ENCODE measurements at places on chromosomes 4 and X.

DNA sequence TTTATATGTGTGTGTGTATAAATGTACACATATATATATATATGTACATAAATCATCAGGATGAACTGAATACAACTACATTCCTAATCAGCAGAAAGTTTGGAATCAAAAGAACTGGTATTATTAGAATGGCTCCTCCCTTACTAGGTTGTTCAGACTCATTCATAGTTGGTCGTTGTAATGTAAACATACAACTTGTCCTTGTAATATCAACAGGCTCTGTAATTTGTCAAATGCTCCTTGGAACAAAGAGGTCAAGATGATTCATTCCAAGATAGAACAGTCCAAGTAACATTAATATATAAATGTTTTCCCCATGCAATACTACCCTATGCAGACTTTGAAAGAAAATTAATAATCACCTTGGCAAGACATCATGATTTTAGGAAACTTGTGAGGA is 351.4 kb upstream of the SMIM31 start:
- DNase-seq, result no peak

GRCh38 chr4:150280081-150280895 is 202.0 kb downstream of the DCLK2 start:
- peak; percentile 63 for DNase-seq

DNA sequence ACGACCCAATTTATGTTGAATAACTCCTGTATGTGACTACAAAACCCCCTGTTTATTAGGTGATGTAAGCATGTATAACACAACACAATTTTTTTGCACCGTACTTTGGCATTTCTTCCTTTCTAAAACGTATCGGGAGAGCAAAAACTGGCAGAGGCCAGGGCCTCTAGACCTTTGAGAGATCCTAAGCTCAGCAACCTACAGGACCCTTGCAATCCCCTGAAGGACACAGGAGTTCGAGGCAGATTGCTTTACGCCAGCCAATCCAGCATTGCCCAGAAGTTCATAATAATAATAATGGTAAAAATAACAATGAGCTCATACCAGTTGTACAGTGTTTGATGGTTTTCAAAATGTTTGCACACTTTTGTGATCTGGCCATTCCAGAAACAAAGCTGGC is 7.7 kb downstream of the NKX3-2 start:
- DNase-seq, result no peak

DNA sequence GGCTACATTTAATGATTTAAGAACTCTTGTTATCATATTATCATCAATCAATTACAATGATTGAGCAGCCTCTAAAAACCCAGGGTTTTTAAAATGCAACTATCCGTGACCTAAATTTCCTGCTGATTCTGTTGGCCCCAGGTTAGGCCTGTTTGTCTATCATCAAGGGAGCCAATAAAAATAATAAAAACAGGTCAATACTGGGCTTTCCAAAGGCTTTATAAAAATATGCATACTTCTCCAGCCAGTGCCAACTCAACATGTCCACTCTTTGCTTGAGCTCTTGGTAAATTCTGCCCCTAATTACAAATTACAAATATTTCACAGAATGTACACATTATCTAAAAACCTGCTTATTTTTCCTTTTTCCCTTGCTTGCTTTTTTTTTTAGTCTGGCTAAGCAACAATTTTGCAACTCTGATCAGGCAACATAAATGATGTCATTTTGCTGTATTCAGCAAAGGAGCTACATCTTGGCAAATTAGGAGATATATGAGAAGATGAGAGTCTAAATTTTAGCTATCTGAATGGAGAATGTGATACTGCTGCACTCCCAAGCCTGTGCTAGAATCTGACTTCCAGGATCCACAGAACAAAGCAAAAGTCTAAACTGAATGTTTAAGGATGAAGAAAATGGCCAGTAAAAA is 204.0 kb downstream of the SCFD2 start:
- no peak for DNase-seq

- DNase-seq, result no peak
Measured at GRCh38 chrX:130097507-130098209, 12.6 kb downstream of the ELF4 start.

DNA sequence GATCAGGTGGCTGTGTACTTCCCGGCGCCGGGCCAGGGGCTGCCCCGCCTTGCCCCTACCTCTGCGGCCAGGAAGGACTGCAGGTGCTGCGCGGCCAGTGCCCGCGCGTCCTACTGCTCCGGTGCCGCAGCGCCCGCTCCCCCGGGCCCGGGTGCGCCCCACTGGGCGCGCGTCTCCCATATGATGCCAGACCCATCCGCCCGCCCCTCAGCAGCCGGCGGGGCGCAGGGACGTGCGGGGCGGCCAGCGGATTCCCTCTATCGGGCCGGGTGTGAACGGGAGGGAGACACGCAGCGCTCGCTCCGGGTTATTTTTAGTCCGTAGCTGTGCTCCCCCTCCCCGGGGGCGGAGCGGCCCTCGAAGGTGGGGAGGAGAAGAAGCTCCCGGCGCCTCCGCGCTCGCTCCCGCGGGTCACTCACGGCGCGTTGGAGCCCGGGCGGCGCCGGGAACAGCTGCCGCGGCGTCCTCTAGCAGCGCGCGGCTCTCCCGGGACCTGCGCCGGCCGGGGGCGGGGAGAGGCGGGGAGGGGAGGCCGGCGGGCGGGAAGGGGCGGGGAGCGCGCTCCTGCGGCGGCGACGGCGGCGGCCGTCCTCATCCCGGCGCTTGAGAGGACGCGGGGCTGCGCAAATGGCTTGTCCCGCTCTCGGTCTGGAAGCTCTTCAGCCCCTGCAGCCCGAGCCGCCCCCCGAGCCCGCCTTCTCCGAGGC is 103.6 kb downstream of the UCHL1 start:
- no peak for DNase-seq

DNA sequence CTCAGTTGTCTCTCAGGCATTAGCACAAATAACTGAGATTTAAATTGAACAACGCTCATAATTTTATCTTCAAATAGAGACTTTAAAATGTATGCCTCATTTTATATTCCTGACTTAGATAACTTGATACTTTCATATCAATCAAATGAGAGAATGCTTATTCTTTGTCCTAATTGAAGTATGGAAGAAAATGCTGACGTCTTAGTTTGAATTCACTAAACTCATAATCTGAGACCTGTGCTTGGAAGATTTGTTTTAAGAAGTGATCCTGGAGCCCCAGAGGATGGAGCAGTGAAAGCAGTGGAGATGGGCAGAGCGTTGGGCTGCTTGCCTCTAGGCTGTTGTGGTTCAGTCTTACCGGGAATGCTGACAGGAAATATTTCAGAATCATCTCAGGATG is 76.1 kb downstream of the ZNF518B start:
- no peak for DNase-seq

DNA sequence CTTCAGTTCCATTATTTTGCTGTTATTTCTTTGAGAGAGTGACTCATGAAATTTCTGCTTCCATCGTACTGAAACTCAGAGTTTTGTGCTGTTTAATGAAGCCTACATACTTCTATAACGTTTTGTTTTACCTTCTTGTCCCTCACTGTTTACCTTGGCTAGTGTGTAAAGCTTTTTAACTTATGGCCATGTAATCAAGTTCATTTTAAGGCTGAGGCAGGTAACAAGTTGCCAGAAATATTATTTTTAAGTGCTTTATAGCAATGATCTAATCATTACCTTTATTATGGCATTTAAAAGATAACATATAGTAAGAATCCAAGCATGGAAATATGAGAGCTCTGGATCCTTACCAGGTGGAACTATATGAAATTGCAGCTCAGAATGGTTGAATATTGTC is 102.3 kb upstream of the FAT1 start:
- DNase-seq, result no peak

- DNase-seq, result no peak
Measured at GRCh38 chrX:101407167-101407747, 468 bp downstream of the GLA start.

- DNase-seq, result no peak
Measured at GRCh38 chr4:38306482-38307071, 346.4 kb downstream of the PTTG2 start.

DNA sequence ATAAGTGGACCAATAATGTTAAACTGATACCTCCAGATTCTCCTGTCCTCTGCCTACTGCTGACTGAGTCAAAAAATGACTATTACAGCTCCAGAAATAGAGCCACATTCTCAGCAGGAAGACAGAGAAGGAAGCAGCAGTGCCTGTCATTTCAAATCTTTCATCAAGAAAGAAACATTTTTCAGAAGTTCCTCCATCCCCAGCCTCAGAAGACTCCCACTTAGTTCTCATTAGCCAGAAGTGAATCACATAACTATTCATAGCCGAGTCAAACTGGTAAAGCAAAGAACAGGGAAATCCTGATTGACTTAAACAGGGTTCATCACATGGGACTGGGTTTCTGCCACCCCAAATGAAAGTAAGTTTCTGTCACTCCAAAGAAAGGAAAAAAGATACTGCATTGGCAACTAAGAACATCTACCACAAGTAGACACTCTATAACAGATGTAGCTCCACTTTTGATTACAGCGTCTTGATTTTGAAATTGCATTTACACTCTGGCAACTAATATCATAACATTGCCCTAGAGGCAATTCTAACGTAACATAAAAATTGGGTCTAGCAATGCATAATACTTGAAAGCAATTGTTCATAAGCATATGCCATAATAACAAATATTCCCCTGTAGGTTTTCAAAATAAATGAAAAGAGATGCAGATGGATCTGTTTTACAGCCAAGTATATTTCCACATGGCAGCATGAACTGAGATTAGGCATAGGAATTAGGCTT is 599.8 kb downstream of the GALNTL6 start:
- no peak for DNase-seq

DNA sequence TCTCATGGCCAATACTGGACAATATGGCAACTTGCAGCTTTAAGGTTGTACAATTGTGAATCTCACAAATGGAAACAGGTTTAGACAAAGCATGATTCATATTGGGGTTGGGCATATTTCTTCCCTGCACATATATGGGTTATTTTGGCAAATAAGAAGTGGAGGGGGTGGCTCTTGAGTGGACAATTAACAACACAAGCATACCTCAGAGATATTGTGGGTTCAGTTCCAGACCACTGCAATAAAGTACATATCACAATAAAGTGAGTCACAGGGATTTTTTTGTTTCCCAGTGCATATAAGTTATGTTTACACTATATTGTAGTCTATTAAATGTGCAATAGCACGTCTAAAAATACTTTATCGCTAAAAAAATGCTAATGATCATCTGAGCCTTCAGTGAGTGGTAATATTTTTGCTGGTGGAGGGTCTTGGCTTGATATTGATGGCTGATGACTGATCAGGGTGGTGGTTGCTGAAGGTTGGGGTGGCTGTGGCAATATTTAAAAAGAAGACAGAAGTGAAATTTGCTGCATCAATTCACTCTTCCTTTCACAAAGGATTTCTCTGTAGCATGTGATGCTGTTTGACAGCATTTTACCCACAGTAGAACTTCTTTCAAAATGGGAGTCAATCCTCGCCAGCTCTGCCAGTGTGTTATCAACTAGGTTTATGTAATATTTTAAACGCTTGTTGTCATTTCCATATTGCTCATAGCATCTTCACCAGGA is 50.5 kb upstream of the OGT start:
- no peak for DNase-seq

GRCh38 chr4:56434599-56435139 is 746 bp downstream of the PPAT start:
- no peak for DNase-seq

- peak; percentile 13 for DNase-seq
Measured at GRCh38 chr4:150310159-150310895, 232.1 kb downstream of the DCLK2 start.
